ENCODE measurements at places on chromosomes 5 and 9. TPM values are rescaled to one million over a fixed set of nuclear protein-coding genes. Genes with fewer than 3 reads are reported as not detected.

Gene PCDHA12
- 0.04 TPM for total RNA-seq

Gene SIMC1
- total RNA-seq: 7.5 TPM

Gene OGN
- total RNA-seq: 1.8 TPM

Gene LAMC3
- 12.2 TPM for total RNA-seq

Gene CENPK
- total RNA-seq: 1.1 TPM

Gene PCDHGA12
- total RNA-seq: 7.0 TPM

Gene KLF9
- total RNA-seq: 126 TPM

Gene C8G
- total RNA-seq: not detected

Gene SPINK13
- not detected for total RNA-seq

Gene PAEP
- total RNA-seq: 0.71 TPM

Gene SLC36A3
- not detected for total RNA-seq

Gene DPYSL3
- 32.2 TPM for total RNA-seq

Gene CNTFR
- 13.4 TPM for total RNA-seq

Gene LCN2
- total RNA-seq: 31.6 TPM

Gene TAS2R1
- total RNA-seq: not detected

Gene FAM240B
- not detected for total RNA-seq

Gene PTGS1
- total RNA-seq: 78.3 TPM

Gene PPP2R2B
- 8.4 TPM for total RNA-seq

Gene ITK
- total RNA-seq: 1.1 TPM

Gene SLCO6A1
- not detected for total RNA-seq

Gene BARHL1
- not detected for total RNA-seq

Gene ARHGEF39
- 0.32 TPM for total RNA-seq

Gene TRIM36
- total RNA-seq: 1.4 TPM

Gene FBXW5
- total RNA-seq: 145 TPM

Gene SLC23A1
- 1.5 TPM for total RNA-seq

Gene AGXT2
- not detected for total RNA-seq

All from lower leg skin (tissue), 4 donors.